Left renal pelvis (tissue), 4 donors: ENCODE measurements at places on chromosomes 5 and 9. TPM values are rescaled to one million over a fixed set of nuclear protein-coding genes. Genes with fewer than 3 reads are reported as not detected.

DNA sequence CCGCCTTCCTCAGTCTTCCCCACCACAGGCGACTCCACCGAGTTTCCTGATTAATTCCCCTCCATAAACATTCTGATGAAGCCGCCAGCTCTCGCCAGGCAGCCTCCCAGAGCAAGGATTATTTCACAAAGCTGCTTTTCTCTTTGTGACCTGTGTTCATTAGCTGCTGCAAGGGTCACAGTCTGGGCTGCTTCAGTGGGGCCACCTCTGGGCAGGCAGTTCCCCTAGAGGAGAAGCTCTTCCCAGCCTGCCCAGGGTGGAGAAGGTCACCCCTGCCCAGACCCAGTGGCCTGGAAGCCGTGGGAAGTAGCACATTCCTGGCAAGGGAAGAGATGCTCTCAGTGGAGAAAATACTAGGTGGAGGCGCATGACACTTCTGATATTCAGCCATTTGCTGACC, 58.4 kb upstream of the RAPGEF1 start:
- no peak for DNase-seq

The OLFM1 gene
- 4.1 TPM for polyA plus RNA-seq

The ZNF366 gene
- polyA plus RNA-seq = 3.5 TPM

The SPINK6 gene
- not detected for polyA plus RNA-seq

The FCHSD1 gene
- polyA plus RNA-seq = 12.9 TPM

DNA sequence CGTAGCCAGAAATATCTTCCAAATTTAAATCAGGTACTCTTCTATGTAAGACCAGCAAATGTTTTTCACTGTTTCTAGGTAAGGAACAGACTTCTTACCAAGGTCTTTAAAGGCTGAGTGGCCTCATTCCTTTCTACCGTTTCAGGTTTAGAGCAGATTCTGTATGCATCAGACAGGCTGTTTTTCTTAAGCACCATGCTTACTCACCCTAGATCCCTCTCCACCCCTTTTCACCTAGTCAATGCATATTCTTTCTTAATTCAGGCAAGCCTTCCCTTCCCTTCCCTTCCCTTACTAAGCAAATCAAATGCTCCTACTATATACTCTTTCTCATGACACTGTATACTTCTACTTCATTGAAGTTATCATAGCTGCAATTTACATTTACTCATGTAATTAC, 70.7 kb downstream of the RFX3 start:
- DNase-seq = no peak

DNA sequence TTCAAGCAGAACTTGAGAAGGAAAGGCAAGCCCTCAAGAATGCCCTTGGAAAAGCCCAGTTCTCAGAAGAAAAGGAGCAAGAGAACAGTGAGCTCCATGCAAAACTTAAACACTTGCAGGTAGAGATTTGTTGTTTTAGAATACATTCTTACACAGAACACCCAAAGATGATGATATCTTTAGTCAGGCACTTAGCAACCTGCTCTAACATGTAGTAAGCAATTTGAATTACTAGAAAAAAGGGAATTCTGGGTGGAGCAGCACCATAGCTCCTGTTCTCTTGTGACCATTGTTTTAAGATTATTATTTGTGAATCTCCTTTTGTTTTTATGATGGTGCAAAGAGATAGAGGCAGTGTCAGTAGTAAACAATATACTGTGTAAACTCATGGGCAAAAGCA, 63.1 kb downstream of the RAB14 start:
- no peak for DNase-seq

GRCh38 chr5:27821681-27822080, 783.3 kb upstream of the CDH9 start:
- DNase-seq = no peak

DNA sequence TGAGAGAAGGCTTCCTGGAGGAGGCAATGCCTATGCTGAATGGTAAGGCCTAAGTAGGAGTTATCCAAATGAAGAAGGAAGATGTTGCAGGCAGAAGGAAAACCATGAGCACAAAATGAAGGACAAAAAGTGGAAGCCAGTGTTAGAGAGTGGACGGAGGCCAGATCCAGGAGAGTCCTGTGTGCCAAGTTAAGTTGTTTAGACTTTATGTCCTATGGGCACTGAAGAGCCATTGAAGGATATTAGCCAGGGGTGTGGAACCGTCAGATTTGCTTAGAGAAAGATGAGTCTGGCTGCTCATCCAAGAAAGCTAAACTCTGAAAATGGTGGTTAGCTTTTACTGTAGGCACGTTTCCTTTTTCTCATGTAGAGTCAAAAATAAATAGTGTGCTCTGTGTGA, 254.7 kb downstream of the ADAMTSL1 start:
- no peak for DNase-seq

DNA sequence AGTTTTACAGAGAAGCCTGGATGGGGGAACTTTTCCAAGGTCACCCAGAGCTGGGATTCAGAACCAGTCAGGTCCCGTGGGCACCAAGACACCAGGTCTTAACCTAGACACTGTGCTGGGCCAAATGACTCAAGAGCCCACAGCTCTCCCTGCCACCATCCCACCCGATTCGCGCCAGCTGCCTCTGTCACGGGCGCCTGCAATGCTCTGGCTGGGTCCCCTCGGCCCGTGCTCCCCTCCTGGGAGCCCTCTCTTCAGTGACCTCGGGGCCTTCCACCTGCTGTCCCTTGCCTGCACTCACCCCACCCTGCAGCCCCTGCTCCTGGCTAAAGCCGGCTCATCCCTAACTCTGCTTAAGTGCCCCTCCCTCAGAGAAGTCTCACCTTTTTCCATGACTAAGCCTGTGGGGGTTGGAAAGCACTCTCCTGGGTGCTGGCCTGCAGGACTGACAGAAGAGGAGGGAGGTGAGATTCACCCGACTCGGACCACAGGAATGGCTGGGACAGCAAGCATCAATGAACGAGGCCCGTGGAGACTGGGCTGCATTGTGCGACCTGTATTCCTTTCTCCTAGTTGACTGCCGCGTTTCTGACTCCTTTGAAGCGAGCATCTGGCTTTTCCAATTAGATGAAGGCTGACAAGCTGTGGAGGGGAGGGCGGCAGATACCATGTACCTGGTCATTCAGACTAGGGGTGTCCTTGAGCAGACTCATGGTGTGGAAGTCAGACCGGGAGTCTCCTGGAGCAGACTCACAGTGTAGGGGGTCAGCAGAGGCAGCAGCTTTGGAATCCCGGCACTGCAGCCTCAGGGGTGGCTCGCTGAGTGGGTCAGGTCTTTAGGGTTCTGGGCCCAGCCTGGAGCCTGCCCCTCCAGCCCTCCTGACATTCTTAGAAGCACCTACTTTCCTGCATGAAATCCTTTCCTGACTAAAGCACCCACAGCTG, 5.8 kb upstream of the IL4 start:
- no peak for DNase-seq

The CCDC192 gene
- 1.5 TPM for polyA plus RNA-seq

The GLRA1 gene
- polyA plus RNA-seq = not detected
